Subcutaneous adipose tissue (tissue), 4 donors: ENCODE measurements at places on chromosomes 2 and 18. TPM values are rescaled to one million over a fixed set of nuclear protein-coding genes. Genes with fewer than 3 reads are reported as not detected.

The YES1 gene
- 97.5 TPM for total RNA-seq

The CIB4 gene
- not detected for total RNA-seq

The LOXHD1 gene
- 0.33 TPM for total RNA-seq

The RAB6C gene
- total RNA-seq, result not detected

The FIGN gene
- 3.7 TPM for total RNA-seq

The DNAJC5G gene
- total RNA-seq, result not detected

The REG3G gene
- not detected for total RNA-seq

The CBLN2 gene
- total RNA-seq, result not detected

The CGREF1 gene
- total RNA-seq, result 4.0 TPM
